COLO829 (cell line): ENCODE measurements at places on chromosomes 2 and 18.

DNA sequence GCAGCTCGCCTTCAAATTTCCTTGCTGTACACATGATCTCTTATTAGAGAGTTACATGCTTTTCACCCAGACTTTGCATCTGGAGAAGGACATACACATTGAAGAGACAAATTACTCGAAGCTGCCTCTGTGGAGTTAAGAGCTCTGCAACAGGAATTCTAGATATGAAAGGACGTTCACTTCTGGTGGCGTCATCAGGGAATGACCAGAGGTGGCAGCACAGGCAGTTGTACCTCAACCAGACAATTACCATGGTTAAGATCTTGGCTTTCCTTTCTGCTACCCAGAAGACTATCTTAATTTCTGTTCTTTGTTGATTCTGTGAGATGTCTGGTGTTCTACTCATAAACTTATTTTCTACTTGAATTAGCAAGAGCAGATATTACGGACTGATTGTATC, 39.1 kb upstream of the MC4R start:
- no peak for DNase-seq

DNA sequence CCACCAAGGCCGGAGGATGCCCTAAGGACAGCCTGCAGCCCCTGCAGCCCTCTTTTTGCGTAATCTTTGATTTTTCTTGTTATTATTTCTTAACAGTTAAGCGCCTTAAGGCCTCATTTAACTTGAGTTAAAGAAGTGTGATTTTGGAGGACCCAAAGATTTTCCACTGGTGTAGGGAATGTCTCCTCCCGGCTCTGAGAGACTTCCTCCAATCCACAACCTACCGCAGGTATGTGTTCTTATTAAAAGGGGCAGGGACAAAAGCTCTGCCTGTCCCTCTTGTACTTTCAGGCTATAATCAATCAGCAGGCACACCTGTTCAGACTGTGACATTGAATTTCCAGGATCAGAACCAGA, 285.1 kb downstream of the PRKCE start:
- DNase-seq: no peak

DNA sequence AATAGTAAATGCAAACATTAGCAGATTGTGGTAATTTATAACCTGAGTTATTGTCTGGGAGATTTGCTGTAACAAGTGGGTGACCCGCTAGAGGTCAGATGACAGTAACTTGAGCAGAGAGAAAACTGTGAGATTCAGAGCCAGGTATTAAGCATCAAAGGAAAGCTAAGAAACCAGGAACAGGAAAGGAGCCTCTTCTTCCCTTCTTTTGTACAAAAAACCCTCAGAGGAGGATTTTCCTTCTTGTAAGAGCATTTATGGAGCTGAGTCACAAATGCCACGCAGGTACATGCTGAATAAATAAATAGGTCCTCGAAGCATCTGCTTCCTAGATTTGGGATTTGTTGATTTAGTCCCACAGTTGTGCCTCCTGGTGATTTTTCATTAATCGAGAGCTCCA, 146.5 kb downstream of the SH3BP4 start:
- no peak for DNase-seq

- DNase-seq: no peak
These were observed 58.4 kb upstream of the GLI2 start for GRCh38 chr2:120677221-120677620.

DNA sequence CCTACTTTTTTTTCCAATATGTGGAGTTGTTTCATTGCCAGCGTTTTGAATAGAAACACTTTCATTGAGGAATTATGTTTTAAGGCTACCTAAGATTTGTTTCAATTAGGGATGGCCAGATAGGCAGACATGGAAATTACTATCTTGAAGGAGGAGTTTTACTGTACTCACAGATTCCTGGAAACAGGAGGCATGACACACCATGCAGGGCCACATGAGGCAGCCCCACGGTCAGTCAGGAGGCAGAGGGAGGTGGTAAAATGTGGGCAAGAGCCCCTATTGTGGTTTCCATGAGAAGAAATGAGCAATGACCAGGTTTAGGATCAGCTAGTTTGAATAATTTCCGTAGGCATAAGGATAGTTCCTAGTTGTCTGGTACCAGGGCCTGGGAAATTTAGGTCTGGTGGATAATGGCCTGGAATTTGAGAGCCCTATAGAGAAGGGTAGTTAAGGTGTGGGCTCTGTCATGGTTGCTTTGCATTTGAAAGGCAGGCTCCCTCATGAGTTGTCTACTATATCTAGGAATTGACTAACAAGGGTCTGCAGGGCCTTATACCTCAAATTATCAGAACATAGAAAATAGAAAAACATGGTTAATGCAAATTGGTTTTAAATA, 360.0 kb upstream of the KCNJ3 start:
- no peak for DNase-seq

DNA sequence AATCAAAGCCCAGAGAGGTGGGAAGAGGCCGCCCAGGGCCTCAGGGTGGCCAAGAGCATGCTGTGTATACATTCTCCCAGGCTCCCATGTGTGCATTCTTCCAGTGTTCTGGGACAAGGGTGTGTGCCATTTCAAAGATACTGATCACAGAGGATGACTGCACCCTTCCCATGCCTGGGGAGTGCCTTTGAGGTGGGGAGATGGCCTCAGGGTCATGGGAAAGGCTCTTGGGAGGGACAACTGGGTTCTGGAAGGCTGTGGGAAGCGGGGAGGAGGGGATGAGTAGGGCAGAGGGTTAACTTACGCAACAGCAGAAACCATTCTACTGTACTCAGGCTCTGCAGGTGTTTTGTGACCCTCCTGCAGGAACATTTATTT, 40.9 kb downstream of the KLHL29 start:
- DNase-seq: no peak

GRCh38 chr2:44668336-44668735, 273.2 kb upstream of the SIX3 start:
- DNase-seq: peak; percentile 4

- DNase-seq: no peak
These were observed 303.9 kb upstream of the EPHA4 start for GRCh38 chr2:221876016-221876415.

DNA sequence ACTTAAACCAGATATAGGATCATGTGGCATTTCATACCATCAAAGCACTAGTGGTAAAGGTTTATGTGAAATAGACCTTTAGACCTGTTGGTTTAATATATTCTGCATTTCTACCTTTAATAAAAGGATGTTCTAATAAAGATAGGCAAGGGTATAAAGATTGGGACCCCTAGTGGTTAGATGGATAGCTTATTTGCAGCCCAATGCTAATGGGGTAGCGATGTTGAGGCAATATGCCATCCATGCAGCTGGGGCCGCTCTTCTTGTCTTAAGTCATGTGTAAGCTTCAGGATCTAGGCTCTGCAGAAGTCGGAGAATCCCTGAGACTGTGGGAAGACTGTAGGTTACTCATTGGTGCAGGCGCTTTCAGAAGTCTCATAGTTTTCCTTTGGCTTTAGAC, 114.9 kb downstream of the ICOS start:
- peak; percentile 34 for DNase-seq

DNA sequence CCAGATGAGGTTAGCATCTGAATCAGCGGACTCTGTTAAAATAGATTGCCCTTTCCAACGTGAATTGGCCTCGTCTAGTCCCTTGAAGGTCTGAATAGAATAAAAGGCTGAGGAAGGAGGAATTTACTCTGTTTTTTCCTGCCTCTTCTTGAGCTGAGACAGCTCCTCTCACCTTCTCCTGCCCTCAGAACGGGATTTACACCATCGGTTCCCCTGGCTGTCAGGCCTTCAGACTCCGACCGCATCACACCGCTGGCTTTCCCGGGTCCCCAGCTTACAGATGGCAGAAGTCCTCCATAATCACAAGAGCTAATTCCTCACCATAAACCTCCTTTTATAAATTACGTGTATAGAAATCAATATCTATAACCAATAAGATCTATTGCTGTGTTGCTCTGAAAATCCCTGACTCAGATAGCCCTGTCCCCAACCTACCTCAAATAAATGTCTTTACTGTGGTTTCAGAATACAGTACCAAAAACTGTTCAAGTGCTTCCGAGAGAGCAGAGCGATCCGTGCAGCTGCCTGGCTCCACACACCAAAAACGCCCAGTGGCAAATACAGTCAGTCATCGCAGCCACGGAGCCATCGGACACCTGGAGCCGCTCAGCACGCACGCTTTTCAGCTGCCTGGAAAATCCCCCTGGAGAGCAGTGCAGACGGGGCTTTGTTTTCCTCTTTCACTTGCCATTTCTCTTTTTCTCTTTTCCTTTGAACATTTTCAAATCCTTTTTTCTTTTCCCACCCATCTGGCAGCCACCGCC, 196.9 kb downstream of the NRP2 start:
- no peak for DNase-seq

GRCh38 chr2:237576974-237577373, 10.6 kb downstream of the PRLH start:
- DNase-seq: no peak

DNA sequence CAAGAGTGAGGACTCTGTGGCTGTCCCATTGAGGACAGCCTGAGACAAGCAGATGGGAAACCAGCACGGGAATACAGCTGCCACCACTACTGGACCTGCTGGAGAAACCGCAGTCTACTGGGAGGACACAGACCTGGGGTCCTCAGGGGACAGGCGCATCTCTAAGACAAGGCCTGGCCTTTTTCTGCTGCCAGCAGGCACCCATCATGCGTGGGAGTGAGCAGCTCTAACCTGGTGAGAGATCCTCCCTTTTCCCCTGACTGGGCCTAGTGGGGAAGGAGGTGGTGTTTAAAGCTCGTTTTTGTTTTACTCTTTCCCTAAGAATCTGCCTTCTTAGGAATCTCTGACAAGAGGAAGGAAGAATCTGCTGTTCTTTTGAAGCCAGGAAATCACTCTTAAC, 36.6 kb downstream of the CYRIA start:
- no peak for DNase-seq

DNA sequence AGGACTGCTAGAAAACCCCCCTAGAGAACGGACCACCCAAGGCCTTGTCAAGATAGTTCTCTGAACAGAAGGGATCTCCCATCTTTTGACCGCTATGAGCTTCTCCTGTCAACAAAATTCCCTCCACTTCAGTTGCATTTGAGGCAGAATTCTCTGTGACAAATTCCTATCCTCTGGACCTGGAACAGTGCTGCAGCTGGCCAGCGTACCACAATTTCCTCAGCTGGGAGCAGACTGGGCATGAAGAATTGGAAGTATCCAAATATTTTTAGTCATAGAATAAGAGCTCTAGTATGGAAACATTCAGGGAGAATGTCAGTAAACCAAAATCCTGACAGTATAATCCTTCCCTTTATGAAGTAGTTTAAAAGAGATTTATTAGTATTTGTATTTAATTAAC, 147.1 kb upstream of the BOD1L2 start:
- DNase-seq: no peak
